ENCODE measurements at places on chromosomes 1 and 21.

DNA sequence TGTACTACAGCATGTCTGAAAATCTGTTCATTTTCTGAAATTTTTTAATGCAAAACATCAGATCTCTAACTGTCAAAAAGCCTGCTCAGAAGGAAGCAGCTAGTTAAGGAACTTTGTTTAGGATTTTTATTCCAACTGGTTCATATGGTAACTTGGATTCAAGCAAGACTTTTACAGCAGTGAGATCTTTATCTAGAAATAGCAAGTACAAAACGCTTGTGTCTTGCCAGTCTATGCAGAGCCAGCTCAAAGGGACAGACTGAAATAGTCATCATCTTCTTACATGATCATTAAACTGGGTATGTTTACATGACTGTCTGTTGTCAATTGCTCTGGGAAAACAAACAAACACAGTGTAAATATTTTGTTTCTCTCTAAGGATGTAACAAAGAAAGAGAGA, 37.6 kb downstream of the DDAH1 start:
- no peak for DNase-seq

GRCh38 chr1:156655151-156655903, 13.4 kb downstream of the BCAN start:
- DNase-seq = no peak

DNA sequence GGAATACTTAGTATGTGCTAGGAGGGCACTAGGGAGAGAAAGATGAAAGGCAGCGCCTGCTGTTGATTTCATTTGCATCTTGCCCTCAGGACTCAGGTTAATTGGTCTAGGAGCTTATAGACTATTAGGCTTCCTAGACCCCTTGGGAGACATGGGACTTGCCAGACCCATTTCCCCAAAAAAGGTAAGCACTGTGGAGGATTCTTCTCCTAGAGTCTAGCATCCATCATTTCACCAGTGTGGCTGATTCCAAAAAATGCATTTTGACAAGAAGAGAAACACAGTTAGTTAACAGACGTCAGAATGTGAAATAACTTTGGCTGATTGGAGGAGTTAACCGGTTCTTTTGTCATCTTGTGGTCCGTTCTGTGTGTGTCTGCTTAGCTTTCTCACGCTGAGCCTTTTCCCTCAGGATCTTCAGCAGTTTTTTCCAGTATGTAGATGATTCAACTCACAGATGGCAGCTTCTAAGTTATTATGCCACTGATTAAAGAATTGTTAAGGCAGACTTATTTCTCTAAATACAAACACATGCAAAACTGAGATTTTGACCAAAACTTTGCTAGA, 108.8 kb downstream of the KIF26B start:
- DNase-seq = no peak

DNA sequence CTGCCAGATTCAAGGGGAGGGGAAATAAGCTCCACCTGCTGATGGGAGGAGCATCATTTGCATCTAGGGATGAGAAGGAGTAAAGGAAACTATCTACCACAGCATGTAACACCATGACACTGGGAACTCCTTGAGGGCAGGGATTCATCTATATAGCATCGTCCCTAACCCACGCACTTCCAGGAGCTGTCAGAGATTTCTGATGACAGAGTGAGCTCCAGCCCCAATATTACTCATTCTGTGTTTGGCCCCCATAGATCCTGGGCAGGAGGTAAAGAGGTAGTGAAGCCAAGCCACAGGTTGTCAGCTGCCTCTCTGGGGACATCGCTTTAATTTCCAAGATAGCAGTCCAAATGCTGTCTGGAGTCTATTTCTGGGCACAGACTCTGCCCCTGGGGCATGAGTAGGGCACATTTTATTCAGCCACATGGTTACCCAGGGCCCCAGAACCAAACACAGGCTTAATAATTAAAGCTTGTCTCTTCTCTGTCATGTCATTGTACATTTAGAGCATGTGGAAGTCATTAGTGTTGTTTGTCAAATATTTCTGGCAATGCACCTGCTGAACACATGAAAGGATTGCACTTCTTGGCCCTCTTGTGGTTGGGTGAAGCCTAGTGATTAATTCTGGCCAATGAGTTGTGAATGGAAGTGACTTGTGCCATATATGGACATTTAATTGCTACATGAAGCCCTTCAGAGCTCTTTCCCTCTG, 105.9 kb upstream of the POU3F1 start:
- DNase-seq = peak; percentile 30

DNA sequence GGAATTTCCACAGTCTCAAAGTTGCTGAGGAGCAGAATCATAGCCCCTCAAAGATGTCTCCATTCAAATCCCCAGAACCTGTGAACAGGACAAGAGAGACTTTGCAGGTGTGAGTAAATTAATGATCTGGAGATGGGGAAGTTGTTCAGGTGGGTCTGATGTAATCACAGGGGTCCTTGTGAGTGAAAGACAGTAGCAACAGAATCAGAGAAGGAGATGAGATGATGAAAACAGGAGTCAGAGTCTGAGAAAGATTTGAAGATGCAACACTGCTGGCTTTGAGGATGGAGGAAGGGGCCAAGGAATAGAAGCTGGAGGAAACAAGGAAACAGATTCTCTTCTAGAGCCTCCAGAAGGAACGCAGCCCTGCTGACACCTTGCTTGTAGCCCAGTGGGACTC, 81.5 kb downstream of the SELENOF start:
- no peak for DNase-seq

DNA sequence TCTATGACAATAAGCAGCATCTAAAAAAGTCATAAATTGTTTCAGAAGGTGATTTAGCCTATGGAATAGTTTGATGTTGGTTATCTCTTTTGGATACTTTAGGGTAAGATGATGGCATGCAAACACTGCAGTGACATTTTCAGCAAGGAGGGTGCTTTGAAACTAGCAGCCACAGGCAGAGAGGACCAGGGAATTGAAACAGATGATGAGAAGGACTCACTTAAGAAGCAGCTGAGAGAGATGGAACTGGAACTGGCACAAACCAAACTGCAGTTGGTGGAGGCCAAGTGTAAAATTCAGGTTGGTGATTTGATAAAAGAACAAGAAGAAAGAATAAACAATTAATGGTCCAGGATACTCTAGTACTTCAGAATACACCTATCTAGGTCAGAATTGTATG, 11.2 kb upstream of the CACYBP start:
- no peak for DNase-seq

GRCh38 chr1:248752161-248753028, 3.2 kb downstream of the LYPD8 start:
- DNase-seq = no peak

DNA sequence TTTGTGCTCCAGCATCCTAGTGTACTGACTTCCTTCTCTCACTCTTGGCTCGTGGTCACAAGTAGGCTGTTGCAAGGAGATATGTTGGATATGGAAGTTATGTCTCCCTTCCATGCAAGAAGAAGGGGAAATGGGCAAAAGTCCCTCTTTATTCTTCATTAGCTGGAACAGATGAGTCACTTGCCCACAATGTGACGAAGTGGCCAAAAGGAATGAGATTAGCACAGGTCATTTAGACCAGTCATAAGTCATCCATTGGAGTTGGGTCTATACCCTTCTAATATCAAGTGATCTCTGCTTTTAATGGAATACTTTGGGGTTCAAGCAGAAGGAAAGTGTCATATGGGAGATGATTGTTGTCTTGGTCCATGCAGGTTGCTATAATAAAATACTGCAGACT, 91.2 kb upstream of the NGF start:
- DNase-seq = peak; percentile 57

DNA sequence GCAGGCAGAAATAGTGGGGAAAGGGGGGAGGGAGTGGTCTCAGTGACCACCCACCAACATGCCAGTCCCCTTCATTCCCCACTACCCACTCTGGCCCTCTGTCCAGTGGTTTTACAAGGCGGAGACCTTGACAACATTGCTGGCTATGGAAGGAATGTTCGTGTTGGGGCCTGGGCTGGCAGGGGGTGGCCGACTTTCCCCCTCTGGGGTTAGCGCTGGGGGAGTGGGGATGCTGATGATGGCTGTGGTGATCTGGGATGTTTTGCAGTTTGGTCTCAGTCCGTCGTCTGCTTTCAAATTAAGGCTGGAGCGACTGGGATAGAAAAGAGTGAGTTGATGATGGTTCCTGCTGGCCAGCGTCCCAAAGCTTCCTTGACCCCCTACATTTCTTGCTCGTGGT, 20.3 kb downstream of the DDX20 start:
- DNase-seq = no peak

GRCh38 chr1:116139592-116140134, 28.5 kb downstream of the MAB21L3 start:
- DNase-seq = no peak

GRCh38 chr1:90045853-90046563, 51.1 kb downstream of the ZNF326 start:
- DNase-seq = no peak

- DNase-seq = no peak
These were observed 74.4 kb downstream of the CLCA4 start for GRCh38 chr1:86621286-86621685.

GRCh38 chr1:53244141-53244540, 5.8 kb upstream of the MAGOH start:
- DNase-seq = no peak

DNA sequence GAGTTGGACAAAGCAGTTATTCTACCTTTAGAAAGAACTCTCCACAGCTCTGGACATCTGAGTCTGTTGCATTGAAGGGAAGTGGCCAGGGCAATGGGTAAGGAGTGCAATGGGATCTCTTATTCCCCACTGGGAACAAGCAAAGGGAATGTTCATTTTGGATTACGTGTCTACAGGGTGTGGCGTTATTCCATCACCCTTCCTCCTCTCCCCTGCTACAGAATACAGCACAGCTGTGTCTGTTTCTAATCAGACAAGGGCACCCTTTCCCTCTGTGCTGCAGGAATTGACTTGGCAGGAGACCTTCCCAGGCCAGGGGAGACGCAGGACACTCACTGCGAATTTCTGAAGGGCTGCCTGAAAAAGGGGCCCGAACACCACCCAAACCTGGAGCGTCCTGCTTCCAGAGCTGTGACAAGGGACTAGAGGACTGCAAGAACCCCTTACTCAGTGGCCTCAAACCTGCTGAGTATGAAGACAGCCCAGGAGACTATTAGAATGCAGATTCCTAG, 163.6 kb upstream of the RAB4A start:
- no peak for DNase-seq

GRCh38 chr1:92094595-92094994, 14.4 kb downstream of the BTBD8 start:
- no peak for DNase-seq

DNA sequence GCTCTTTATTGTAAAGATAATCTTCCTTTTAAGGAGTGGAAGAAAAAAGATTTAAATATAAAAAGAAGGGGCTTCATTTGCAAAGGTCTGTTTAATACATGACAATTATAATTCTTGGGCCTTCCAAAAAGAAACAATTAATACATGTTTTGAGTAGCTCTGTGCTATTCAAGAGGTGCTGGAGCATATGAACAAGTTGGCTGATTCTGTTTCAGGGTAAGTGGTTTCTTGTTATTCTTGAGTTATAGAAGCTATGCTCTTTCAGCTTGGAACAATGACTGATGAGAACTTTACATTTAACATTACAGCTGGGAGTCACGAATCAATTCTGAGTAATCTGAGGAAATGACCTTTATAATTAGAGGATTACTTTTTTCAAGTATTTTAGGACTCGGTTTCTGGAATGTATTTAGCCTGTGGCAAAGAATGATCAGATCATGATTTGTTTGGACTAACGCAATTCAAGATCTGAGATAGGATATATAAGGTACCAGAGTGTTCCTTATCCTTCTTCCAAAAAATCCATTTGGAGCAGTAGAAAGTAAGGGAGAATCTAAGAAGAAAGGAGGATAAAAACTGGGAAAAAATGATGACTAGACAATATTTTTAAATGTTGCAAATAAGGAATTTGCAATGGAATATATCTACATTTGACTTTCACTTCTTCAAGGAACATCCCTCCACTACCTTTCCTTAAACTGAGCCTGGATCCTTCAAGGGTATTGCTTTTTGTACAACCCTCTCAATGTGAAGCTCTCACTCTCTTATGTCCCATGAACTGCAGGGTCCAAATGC, 77.1 kb upstream of the KCTD3 start:
- DNase-seq = no peak

GRCh38 chr1:18179009-18179408, 71.4 kb downstream of the IGSF21 start:
- no peak for DNase-seq

DNA sequence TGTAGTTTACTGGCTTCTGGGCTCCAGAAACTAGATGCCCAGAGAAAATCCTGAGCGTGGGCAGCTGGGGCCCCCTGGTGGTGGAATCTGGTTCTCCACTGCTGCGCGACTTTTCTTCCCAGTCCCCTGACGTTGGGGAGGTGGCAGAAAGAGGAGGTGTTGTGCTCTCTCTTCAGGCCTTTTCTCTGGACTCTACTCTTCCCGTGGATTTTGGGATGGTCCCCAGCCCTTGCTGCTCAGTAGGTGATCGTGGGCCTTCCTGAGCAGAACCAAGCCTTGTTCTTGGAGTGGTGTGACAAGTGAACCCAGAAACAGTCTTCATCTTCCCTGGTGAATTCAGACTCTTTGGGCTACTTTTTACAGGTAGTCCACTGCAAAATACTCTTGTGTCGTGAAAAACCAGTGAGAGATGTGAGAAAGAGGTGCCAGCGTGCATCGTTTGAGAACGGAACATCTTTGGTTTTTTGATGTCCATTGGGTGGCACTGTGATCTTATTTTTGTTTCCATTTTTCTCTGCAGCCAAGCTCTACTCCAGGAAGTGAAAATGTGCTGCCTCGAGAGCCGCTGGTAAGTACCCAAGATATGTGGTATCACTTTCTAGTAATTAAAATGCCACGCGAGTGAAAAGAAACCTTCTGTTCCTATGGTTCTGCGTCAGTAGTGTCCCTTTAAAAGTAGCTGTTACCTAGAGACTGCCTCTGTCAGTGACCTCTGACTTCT, 20.2 kb downstream of the PEX14 start:
- no peak for DNase-seq

GRCh38 chr1:239913141-239913585, 178.5 kb upstream of the FMN2 start:
- no peak for DNase-seq

DNA sequence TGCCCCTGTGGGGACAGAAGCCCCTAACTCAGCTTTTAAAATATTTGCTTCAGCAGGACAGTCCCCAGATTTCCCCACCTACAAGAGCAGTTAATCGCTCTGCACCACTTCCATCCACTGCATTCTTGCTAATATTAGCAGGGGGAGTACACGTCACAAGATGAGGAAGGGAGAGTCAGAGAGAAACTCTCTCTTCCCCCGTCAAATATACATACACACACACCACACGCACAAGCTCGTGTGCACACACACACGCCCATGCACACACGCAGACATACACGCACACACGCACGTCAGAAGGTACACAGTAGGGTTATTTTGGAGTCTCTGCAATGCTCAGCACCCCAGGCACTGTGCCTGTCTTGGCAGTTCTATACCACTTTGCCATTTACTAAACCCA, 2.1 kb downstream of the CLCA1 start:
- no peak for DNase-seq

DNA sequence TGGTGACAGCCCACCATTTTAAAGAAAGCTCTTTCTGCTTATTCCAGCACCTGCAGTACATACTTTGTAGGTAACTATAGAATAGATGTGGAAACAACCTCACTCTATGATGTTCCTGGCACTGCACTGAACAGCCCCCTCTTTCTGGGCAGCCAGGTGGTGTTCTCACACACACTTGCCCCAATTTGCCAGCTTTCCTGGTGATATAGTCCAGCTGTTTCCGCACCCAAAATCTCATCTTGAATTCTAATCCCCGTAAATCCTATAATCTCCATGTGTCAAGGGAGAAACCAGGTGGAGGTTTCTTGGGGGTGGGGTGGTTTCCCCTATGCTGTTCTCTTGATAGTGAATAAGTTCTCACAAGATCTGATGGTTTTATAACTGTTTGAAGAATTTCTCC, 102.2 kb downstream of the FCRL5 start:
- no peak for DNase-seq
